ENCODE measurements at places on chromosomes 3 and 15.

DNA sequence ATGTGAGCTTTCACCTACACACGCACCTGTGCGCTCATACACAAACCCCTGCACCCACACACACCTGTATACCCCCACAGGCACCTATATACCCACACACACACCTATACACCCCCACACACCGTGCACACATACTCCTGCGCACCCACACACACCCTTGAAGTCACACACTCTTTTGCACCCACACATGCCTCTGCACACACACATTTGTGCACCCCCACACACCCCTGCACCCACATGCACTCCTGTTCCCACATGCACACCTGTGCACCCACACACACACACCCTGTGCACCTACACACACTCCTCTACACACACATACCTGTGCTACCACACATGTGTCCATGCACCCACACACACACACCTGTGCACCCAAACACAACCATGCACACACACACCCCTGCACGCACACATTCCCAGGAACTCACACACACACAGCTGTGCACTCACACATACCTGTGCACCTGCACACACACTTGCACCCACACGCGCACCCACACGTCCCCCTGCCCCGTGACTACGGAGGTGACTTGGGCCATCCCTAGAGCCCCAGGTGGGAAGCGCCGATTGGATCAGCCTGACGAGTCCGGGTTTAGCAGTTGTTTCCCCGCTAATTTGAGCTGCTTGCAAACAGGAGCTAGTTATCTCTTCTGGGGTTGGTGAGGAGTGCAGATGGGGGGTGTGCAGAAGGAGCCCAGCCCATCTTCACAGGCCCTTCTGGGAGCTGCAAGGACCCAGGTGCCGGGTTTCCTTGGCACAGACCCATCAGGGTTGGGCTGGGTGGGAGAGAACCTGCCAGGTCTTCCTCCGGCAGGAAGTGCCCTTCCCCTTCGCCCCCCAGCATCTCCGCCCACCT, 97.8 kb downstream of the CHSY1 start:
- no peak for DNase-seq

DNA sequence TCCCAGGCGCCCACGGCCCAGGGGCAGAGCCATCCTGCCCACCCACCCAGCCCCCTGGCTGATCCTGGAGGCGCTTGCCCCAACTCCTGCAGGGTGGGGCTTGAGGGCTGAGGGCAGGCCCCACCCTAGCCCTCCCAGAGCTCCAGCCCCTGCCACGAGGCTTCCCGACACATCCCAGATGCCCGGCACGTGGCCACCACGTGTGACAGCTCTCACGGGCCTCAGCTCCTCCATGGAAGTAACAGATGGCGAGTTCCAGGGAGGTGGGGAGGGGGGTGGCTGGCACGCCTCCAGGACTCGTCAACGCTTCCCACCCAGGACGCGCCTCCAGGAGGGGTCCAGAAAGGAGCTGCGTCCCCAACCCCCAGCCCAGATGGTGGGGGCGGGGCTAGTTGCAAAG, 29.1 kb downstream of the PLXND1 start:
- no peak for DNase-seq

GRCh38 chr15:26260517-26261133, 397.5 kb upstream of the ATP10A start:
- peak; percentile 1 for DNase-seq

- DNase-seq = peak; percentile 14
These were observed 406 bp upstream of the MPI start for GRCh38 chr15:74889390-74889882.

- DNase-seq = no peak
These were observed 85.8 kb upstream of the KBTBD8 start for GRCh38 chr3:66912306-66912705.

- peak; percentile 80 for DNase-seq
These were observed 787.7 kb downstream of the MCTP2 start for GRCh38 chr15:95018888-95019545.

GRCh38 chr3:121793078-121793477, 41.8 kb downstream of the IQCB1 start:
- no peak for DNase-seq

- no peak for DNase-seq
These were observed 901.4 kb downstream of the DIPK2A start for GRCh38 chr3:144873066-144873465.

GRCh38 chr3:142656575-142656974, 60.4 kb downstream of the PLS1 start:
- no peak for DNase-seq

DNA sequence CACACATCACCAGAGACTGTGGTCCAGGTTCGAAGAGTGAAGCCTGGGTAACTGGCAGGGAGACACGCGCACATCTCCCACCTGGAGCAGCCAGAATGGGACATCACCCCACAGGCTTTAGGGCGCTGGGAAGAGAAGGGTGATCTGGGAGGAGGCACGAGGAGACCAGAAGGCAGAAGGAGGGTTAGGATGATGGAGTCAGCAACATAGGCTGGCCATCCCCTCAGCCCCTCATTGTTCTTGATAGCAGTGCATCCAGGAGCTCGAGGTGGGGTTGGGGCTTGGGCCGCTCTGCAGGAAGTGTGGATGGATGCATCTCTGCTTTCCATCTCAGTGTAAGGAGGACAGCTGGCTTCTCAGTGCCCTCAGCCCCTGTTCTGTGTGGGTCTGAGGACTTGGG, 15.2 kb downstream of the PLA2G4F start:
- no peak for DNase-seq

GRCh38 chr15:93247466-93248121, 158.6 kb upstream of the RGMA start:
- no peak for DNase-seq

DNA sequence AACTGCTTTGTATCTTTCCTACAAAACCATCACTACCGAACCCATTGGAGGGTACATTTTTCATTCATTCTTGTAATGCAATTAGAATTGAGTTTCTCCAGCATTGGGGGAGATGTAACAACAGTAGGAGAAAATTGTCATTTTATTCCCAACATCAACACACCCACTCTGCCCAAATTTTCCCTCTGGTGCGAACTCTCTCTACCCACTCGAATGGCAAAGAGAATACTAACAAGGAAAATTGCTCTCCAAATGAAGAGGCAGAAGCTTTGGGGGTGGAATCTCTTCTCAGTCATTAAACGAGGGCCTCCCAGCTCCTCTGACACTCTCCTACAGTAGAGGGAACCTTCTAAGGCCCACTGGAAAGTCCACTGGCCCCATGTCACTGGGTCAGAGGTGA, 135.7 kb downstream of the MEGF11 start:
- no peak for DNase-seq

DNA sequence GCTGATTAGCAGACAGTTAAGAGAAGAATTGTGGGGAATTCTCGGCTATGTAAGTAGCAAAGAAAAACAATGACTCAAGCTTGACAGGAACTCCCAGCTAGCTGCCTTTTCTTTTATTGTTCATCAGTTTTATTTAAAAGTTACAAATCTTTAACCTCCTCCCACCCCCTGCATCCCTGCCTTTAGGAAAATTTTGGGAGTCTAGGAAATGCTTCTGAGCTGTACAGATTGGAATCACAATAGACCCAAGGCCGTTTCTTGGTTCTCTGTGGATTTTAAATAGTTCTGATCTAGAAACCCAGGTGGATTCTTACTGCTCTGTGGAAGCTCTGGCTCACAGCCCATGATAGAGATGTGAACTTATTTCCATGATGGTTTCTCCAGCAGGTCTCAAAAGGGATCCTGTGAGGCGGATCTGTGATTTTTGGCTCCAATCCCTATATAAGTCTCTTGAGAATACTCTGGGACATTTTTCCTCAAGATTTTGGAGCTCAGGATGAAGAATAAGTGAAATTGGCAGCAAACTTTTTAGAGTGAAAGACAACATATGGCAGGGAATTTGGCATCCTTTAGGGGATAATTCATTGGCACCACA, 312.3 kb downstream of the EPHA3 start:
- peak; percentile 17 for DNase-seq

GRCh38 chr3:13253208-13253937, 166.7 kb downstream of the NUP210 start:
- DNase-seq = no peak

DNA sequence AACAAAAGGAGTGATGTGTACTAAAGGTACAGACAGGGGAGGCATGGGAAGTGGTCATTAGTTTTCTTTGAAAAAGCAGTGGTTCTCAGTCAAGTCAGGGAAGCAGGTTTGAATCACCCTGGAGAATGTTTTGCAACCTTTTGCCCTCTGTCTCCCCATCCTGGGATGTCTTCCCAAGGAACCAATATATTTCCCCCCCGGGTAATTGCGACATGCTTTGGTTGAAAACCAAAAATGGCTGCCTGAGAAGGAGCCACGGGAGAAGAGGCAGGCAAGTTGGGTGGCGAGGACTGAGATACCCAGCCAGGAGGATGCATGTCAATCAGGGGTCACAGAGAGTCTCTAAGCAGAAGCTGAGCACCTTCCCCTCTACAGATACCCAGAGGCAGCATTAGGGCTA, 20.2 kb upstream of the PPP1R2 start:
- no peak for DNase-seq

DNA sequence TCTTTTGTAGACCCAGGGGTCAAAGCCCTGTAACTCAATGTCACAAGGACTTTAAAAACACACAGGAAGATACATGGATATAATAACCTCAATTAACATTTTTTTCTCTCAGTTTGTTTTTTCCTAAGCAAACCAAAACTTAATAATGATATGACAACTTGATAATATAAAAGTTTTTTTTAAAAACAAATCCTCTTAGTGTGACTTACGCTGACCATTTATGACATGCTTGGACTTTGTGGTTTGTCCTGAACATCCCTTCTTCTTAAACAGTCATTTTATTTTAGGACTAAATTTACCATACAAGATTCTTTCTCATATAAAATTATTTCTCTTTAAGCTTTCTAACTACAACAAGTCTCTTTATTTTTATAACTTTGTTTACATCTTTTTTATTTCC, 25.4 kb upstream of the FAM3D start:
- DNase-seq = peak; percentile 43

DNA sequence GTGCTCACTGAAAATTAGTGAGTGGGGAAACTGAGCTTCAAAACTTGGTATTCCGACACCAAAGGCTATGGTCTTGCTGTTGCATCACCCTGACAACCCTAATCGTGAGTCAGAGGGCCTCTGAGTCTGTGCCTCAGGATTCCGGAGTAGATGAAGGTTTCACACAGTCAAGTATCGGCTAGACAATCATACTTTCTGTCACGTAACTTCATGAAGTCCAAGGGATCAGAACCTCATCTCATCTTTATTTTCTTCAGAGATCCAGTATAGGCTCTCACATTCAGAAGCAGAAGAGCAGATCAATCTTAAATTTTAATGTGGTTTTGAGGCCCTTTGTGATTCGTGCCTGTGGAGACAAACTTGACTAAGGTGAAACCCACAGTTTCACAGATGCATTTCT, 26.1 kb upstream of the NECTIN3 start:
- peak; percentile 2 for DNase-seq

- no peak for DNase-seq
These were observed 598.5 kb downstream of the ZNF385D start for GRCh38 chr3:21152555-21152954.

GRCh38 chr3:131315162-131315561, 66.4 kb upstream of the NUDT16 start:
- no peak for DNase-seq

- DNase-seq = peak; percentile 64
These were observed 3.1 kb upstream of the CFAP20DC start for GRCh38 chr3:59052803-59053411.

DNA sequence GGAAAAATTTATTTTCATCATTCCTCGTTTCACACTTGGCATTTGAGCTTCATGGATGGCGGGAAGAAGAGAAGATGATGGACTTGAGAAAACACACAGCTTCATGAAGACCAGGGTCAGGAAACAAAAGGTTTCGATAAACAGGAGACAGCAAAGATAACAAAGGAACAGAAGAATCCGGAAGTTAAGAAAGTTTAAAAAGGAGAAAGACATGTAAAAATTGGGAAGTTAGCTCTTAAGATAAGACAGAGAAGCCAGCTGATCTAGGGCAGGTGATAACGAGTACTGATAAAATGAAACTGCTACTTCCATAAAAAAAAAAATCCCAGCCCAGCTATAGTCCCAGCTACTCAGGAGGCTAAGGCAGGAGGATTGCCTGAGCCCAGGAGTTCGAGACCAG, 23.9 kb downstream of the IL5RA start:
- DNase-seq = no peak

DNA sequence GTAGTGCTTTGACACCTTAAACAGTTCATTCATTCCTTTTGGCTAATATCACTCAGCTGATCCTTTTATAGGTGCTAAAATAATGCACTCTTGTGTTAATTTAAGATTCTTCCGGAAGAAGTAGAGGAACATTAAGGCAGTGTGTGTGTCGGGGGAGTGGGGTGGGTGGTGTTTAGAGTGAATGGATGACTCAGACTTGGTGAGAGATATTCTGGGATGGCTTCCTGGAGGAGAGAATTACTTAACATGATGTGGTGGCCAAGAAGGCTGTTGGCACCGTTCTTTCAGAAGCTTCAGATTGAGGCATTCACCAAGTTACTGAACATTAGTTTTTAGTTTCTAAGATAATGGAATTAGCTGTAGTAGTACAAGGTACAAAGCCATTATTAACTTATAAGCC, 125.6 kb upstream of the ROPN1 start:
- DNase-seq = no peak

GRCh38 chr3:10015461-10015904, 10.8 kb upstream of the FANCD2 start:
- peak; percentile 92 for DNase-seq

DNA sequence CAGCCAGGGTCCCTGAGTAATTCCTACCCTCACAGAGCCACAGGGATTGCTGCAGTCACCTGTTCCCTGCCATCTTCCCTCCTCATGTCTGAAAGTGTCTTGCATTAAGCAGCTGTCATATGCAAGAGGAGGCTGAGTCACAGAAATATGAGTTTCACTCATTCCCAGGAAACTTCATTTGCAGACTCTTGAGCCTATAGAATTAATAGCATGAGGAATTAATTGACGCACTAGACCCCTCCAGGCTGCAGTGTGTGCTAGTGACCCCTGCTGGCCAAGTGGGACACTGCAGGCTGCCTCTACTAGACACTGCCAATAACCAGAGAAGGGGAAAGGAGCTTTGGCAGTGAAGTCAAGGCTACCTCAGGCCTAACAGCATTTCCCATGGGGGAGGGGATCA, 50.6 kb upstream of the SLC6A1 start:
- DNase-seq = peak; percentile 50

DNA sequence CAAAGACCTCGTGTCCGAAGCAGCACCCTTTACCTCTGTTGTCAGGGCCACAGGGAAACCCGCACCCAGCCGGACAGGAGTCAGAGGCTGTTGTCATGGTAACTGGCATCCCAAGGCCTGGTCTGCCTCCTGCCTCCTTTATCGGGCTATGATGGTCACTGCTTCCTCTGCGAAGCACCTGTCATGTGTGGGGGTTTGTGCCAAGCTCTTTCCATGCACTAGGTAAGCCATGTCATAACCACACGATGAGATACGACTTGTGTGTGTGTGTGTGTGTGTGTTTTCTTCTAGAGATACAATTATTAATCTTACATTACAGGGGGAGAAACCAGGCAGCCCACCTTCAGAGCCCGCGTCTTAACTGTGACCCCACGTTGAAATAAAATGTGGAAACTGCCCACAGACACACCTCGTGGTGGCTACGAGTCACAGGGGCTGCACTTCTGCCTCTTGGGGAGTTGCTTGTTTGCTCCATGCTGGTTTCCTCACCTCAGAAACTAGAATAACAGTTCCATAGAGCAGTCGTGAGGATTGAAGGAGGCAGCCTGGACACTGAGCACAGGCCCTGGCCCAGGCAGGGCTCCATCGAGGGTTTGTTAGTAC, 18.0 kb downstream of the ZDHHC19 start:
- peak; percentile 9 for DNase-seq
